ENCODE measurements at places on chromosomes 7 and 10.

- no peak for DNase-seq
Observed at GRCh38 chr7:34036972-34037792, 131.8 kb downstream of the BMPER start.

DNA sequence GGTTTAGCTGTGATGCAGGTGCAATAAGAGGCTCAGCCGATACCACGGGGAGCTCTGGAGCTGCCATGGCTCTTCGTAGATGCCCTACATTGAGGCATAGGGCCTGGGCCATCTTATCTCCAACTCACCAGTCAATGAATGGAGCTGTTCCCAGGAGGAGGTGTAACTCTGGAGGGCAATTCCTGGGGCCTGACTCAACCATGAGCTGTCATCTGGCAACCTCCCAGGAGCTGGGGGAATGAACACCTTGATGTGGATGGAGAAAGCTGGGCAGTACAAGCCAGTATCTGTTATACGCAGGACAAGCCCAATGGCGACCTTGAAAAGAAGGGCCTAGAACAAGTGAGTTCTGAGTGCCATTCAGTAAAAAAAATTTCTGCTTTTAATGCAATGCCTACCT is 224.0 kb upstream of the PLXDC2 start:
- DNase-seq = no peak

DNA sequence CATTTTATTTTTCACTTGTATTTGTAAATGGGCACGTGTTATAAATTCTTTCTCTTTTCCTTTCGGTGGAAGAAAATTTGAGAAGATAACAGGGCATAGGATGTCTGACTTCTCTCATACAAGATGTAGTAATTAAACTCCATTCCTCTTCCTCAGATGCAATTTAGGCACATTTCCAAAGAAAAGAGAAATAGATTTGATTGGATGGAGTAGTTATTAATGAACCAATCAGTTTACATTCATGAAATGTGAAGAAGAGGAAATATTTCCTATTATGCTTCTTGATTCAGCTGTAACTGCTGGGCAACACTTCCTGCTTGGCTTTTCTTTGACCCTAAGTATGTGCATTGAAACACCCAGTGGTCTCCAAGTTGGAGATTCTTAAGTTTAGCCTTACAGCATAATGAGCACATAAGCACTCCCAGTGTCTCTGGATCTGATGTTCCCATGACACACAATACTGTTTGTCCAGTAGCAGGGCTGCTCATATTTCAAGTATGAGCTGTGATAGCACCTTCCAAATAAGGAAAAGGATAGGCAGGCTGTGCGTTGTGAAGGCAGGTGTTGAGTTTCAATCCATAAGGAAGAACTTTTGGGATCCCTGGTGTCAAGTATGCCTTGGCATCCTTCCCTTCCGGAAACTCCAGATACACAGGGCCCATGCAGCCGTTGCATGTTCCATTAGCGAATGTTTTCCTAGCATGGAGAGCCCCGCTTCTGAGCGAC is 33.4 kb upstream of the COBL start:
- no peak for DNase-seq

- DNase-seq = no peak
Observed at GRCh38 chr7:74429153-74429747, 24.5 kb upstream of the GTF2IRD1 start.

DNA sequence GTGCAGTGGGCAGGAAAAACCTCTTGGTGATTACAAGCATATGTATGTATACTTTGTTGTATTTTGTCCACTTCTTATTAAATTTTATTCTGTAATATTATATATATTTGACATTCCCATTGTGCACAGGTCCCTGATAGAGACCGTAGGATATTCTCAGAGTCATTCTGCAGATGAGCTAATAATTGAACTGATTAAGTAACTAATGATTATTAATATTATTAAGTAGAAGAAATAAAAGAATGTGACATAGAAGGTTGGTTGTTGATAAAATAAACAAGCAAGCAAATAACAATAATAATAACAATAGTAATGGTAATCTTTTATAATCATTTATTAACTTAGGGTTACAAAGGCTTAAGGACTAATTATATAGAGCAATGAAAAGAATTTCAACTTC is 780.6 kb upstream of the ZWINT start:
- no peak for DNase-seq

- no peak for DNase-seq
Observed at GRCh38 chr10:105243381-105243780, 602.3 kb downstream of the SORCS3 start.

DNA sequence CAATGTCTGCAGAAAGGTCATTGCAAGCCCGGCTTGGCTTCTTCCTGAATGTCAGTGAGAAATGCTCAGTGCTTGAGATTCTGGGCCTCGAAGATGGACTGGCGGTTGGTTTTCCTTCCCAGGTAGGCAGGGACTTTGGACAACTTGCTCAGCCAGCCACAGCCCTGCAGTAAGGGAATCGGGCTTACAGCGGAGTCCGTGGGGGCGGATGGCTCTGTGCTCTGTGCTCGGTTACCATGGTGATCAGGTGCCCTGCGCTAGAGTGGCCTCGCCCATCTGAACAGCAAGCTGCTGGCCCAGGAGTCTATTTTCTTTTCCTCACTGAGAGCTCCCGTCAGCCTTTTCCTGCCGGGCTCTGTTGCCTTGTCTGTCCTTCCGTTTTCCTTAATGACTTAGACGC is 77.8 kb upstream of the SH2B2 start:
- DNase-seq = no peak

GRCh38 chr10:110684800-110685446 is 40.8 kb downstream of the RBM20 start:
- no peak for DNase-seq

DNA sequence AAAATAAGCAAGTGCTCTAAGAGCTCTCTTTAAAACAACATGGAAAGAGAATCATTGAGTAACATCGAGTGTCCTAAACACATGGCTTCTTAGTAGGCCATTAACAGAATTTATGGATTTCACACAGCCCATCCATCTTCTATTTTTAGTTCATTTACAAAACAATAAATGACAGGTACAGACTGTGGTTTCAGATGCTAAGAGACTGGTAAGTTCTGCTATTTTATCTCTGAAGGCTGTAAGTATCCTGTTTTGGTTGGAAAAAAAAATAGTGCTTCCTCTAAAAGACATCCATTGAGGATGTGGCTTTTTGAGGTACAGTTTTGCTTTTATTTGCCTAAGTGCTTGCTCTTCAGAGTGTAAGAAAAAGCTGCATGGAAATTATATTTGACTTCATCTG is 27.4 kb upstream of the GNAI1 start:
- DNase-seq = no peak

DNA sequence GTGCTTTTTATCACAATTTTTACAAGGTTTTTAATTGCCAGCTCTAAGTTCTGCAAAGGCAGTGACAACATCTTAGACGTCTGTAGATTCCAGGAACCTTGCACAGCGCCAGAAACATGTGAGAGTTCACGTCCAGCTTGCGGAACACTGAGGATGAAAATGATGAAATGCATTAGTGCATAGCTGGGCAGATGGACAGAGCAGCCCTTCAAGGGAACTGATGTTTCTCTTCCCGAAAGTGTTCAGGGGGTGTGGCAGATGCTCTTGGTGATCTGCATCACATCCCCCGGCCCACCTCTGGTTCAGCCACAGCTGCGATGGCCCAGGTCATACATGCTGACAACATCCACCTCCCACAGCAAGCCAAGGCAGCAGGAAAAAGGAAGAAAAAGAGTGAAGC is 40.9 kb downstream of the ITIH5 start:
- no peak for DNase-seq

DNA sequence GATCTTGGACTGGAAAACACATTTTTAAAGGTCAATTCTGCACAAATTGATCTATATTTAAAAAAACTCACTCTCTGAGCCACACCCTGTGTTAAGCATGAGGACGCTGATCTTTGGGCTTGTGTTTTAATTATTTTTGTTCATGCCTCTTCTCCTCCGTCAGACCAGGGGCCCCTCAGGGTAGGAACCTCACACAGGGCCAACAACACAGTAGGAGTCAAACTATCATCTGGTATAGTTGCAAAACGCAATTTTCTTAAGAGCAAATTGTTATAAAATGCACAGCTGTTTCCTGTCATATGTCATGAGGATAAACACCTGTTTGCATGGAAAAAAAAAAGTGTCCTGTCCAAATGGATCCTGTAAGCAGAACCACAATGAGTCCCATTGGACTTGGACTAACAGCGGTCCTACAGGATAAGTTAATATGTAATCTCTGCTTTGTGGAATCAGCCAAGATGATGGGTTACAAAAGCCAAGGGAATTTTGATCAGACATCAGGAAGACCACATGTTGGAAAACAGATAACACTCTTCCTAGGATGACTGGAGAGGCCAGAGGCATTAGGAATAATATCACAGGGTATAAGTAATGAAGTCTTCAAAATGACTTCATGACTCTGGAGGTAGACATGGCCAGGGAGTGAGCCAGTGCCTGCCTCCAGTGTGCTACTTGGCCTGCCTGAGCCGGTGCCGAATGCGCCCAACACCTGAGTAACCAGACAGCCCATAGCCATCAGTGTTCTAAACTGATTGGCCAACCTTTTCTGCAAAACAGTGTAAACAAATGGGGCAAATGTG is 184.9 kb upstream of the ADCY1 start:
- DNase-seq = no peak

DNA sequence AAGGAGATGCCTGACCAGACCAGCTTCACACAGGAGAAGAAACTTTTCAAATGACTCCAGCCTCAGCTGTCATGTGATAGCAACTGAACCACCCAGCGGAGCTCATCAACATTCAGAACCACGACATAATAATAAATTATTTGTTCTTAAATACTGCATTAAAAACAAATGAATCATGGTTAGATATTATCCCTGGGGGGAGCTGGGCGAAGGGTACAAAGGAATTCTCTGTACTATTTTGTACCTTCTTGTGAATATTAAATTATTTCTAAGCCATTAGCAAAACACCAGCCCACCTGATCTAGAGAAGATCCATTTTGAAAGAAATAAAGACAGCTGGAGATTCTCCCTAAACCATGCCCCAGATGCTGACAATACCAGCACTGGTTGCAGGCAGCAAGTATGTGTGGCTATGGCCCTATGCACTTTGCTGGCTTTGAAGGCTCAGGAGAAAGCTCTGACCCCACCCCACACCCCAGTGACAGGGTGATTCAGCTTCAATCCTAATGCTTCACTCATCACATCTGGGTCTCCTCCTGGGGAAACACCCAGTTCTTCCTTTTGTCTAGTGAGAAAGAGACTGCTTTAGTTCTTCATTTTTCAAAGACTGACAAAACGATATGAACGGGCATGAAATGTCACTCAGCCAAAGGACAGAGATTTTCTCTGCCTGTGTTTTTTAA is 45.5 kb upstream of the NKX2-3 start:
- no peak for DNase-seq

DNA sequence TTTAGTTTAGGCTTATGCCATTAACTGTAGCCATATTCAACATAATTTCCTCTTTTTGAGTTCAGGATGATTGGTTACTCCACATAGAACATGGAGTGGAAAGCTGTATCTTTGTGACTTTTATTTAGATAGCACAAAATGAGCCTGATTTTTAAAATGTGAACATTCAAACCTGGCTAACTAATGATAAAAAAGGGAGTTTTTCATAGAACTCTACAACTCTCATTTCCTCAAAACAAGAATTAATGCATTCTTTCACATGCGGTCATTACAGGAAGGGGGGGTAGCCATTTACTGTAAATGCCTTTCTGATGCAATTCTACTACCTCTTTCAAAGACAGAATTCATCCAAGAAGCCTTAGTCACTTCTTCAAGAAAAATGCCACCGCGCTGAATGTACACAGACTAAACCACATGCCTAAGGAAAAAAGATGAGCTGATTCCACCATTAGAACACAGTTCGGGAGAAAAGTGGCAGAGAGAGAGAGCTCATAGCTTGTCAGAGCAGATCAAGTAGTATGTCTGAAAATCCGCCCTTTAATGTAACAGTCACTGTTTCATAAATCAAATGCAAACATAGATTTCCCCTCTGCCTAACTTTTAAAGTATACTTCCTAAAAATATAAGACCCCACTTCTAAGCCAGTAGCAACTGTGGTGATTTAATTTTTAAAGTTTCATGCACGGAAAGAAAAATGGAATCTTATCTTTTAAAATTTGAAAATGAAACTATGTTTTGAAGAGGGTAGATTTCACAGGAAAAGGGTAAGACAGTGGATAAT is 226.4 kb upstream of the KLF14 start:
- DNase-seq = peak; percentile 72

DNA sequence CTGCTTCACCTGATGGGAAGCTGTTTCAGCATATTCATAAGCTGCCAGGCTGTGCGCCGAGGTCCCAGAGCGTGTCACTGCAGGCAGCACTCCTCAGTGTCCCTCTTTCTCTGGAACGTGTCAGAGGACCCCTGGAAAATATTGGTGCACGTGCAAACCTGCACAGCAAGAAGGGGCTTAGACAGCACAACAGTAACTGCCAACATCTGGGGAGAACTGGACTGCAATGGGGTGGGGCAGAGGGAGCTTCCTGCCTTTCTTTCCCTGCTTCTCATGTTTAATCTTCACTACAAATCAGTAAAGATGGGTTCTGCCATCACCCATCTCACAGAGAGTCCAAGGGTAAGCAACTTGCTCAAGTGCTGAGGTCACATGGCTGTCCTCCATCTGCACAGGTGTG is 86.5 kb upstream of the GPR26 start:
- no peak for DNase-seq

DNA sequence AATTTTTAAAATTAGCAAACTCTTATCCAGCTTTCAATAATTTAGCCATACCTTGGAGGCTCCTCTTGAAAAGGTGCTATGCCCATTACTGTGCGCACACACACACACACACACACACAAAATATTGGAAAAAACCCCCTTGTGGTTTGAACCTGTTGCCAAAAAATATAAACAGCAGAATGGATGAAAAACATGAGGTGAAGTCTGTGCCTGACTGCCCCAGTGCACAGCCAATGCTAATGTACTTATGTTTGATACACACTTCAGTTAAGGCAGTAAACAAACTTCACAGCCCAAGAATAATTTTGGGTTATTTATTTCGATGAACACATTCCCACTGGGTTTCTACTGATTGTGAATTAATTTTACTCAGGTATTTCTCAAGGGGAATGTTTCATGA is 113.2 kb upstream of the SEM1 start:
- DNase-seq = no peak

DNA sequence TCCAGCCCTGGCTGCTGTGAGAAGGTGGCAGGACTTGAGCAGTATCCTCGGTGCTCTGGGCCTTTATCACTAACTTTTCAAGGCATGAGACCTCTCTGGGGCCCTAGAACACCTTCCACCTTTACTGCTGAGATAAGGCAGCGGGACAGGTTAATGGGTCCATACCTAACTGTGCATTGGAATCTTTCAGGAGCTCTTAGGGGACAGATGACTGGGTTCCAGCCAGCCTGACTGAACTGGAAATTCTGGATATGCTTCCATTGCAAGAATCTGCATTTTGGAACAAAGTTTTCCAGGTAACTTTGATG is 73.0 kb downstream of the ATXN7L1 start:
- DNase-seq = no peak

Measured in GM12864 (cell line).